GOT3 (cell line): ENCODE measurements at places on chromosomes 1 and 21.

- DNase-seq = no peak
These were observed 1.7 kb downstream of the ETS2 start for GRCh38 chr21:38807441-38807871.

DNA sequence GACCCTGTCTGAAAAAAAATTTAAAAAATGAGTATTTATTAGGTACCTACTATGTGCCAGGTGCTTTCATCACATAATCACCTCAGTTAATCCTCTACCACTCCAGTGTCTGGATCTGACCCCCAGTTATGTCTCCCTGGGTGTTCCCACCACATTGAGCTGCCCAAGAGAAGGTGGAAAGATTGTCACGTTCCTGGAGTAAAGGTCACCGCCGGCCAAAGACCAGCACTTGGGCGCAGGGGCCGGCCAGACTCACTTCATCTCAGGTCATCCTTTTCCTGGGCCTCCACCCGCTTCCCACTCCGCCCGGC is 714 bp downstream of the PYCR2 start:
- DNase-seq = no peak

DNA sequence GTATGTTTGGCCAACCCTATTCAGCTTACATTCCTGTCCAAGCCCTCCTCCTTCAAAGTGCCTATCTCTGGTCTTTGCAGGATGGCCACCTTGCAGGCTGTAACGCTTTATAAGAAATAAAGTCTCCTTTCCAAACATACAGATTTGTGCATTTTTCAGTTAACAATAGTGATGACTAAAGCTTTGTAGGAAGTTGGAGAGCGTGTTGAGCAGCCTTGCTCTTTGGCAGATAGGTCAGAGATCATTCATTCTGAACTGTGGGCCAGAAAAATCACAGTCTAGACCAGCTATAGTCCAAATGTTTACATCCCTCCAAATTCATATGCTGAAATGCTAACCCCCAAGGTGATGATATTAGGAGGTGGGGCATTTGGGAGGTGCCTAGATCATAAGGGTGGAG is 34.0 kb upstream of the FAM89A start:
- no peak for DNase-seq

DNA sequence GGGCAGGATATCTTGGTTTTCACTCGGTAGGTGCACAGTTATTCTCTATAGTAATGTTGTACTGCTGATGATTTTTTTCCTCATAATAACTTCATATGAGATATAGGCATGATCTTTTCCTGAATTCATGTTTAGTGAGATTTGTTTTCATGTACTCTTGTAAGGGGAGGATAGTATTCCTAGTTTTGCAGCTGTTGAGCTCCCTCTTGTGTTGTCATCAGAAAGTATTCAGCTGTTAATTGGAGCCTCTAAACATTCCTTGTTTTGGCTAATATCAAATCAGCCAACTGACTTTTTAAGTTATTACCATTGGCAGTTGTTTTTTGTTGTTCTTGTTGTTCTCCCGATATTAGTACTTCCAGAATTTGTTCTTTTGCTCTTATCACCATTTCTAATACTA is 24.4 kb downstream of the OR10R2 start:
- DNase-seq = no peak

DNA sequence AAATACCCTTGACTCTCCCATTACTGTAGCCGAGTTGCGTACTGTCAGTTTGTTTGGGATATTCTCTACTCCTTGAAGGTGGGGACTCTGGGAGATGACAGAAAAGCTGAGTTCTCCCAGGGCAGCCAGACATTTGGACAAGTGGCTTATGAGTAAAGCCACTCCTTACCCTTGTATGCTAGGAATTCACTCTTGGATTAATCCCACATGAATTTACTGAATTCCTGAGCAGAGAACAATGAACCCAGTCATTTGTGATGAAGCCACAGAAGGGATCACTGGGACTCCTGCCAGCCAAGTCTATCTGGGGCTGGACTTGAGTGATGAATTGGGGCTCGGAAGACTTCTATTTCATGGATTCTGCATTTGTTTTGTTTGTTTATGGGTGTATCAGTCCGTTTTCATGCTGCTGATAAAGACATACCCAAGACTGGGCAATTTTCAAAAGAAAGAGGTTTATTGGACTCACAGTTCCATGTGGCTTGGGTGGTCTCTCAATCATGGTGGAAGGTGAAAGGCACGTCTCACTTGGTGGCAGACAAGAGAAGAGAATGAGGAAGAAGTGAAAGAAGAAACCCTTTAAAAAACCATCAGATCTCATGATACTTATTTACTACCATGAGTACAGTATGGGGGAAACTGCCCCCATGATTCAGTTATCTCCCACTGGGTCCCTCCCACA is 25.1 kb downstream of the C1orf116 start:
- DNase-seq = no peak

- DNase-seq = no peak
These were observed 219.4 kb downstream of the TTLL7 start for GRCh38 chr1:83779565-83779964.

DNA sequence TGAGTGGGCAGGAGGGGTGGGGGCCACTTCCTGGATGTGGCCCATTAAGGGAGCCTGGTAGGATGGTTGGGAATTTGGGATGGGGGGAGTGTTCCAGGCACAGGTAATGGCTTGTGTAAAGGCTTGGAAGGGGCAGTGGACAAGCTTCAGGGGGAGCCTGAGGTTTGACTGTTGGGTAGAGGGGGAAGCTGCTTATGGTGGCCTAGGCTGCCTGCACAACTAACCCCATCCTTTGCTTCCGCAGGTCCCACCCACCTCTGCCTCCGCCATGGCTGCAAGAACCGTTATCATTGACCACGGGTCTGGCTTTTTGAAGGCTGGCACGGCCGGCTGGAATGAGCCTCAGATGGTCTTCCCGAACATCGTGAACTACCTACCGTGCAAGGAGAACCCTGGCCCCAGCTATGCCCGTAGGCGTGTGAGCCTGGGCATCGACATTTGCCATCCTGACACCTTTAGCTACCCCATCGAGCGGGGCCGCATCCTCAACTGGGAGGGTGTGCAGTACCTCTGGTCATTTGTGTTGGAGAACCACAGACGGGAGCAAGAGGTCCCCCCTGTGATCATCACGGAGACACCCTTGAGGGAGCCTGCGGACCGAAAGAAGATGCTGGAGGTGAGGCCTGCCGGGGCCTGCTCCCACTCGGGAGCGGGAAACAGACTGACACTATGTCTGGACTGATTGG is 67.8 kb downstream of the ACTL8 start:
- no peak for DNase-seq

GRCh38 chr1:220717800-220718640 is 27.9 kb downstream of the C1orf115 start:
- DNase-seq = no peak

GRCh38 chr1:54570161-54570560 is 22.1 kb downstream of the ACOT11 start:
- DNase-seq = no peak

DNA sequence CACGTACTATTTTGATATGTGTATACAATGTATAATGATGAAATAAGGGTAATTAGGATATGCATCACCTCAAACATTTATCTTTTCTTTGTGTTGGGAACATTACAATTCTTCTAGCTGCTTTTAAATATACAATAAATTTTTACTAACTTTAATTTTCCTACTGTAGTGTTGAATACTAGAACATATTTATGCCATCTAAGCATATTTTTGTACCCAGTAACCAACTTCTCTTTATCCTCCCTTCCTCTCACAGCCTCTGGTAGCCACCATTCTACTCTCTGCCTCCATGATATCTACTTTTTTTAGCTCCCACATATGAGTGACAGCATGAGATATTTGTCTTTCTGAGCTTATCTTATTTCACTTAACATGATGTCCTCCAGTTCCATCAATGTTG is 468.0 kb downstream of the COL11A1 start:
- DNase-seq = no peak

- DNase-seq = no peak
These were observed at the start of gene PTPRF for GRCh38 chr1:43530483-43531106. TSS of gene PTPRF (plus strand) at chr1:43530883. CDS start at chr1:43545076, 14,193 bp downstream.

DNA sequence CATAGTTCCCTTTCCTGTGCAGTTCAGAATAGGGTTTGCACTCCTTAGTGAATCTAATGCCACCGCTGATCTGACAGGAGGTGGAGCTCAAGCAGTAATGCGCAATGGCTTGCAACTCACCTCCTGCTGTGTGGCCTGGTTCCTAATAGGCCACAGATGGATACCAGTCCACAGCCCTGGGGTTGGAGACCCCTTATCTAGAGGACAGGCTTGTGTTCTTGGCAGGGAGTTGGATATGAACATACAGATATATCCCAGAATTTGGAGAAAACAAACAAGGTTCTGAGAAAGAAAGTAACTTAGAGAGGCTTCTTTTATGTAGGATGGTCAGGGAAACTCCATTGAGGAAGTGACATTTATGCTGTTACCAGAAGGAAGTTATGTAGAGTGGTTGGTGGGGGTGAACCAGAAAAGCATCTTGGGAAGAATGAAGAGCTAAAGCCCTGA is 5.1 kb upstream of the PTPRC start:
- DNase-seq = no peak

DNA sequence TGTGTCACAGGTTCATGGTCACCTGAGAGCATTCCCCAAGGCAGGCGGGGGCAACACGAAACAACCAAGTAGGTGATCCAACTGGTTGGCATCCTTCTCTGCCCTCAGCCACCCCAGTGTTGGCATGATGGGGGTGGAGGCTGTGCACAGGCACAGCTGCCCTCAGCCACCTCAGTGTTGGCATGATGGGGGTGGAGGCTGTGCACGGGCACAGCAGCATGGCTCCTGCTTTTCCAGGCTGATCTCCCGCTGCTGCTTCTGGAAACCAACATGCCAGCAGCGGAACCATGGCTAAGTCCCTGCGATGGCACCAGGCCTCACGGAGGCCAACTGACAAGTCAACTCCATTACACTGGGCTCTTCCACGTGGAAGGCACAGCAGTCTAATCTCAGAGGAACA is 447.8 kb downstream of the PTPRU start:
- DNase-seq = no peak

- DNase-seq = no peak
These were observed 429.6 kb downstream of the USP25 start for GRCh38 chr21:16159213-16159970.

GRCh38 chr1:117584181-117584580 is 21.7 kb upstream of the TENT5C start:
- no peak for DNase-seq

GRCh38 chr21:17513214-17514123 is 626 bp downstream of the CXADR start:
- DNase-seq = no peak

- no peak for DNase-seq
These were observed 138.6 kb downstream of the SYT14 start for GRCh38 chr1:210076620-210077019.

GRCh38 chr1:208149776-208150514 is 94.2 kb downstream of the PLXNA2 start:
- DNase-seq = no peak

DNA sequence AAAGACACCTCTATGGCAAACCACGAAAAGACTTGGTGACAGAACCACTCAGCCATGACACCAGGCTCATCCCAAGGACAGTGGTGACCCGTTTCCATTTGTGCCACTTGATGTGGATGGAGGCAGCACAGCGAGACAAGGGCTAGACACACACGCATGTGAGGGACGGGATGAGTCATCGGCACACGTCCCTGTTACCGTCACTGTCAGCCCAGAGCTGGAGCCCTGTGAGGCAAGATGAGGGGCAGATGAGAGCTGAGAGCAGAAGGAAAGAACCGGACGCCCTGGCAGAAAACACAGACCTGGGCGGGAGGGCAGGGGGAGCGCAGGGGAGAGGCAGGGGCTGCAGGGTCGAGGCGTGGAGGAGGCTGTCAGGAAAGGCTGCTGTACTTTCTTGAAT is 57.8 kb downstream of the SIK1 start:
- DNase-seq = no peak

DNA sequence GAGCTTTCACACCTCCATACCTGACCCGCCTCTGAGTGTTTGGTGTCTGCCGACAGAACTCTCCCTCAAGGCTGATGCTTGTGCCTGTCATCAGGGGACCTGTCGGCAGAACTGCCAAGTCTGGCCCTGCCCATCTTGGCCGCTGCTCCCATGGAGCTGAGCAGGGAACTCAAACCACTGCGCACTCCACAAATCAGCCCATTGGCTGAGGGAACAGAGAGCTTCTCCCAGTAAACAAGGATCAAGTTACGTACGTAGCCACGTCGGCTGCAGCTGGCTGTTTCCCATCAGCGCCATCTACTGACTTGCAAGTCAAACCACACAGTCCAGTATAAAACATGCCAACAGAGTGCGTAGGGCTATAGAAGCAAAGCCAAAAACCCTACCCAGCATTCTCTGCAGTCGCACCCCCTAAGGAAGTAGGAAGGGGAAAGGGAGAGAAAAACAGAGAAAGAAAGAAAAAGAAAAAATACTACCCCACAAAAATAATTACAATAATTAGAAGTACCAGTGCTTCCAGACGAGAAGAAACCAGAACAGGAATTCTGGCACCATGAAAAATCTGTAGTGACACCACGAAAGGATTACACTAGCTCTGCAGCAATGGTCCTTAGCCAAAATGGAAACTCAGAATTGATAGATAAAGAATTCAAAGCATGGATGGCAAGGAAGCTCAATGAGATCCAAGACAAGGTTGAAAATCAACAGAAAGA is 13.1 kb downstream of the KRTAP13-1 start:
- DNase-seq = no peak

DNA sequence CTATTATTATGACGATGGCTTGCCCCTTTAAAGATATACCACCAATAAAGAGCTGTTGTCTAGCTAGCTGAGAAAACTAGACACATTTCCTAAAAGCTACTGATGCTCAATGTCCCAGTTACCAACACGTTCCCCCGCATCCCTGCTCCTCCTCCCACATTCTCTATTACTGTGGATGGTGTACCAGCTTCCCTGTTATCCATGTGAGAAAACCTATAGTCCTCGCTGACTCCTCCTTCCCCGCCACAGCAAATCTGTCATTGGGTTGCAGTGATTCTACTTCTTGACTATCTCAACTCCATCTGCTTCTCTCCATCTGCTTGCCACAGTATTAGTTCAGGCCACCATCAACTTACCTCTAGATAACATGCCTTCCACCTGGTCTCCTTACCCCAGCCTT is 337.5 kb downstream of the KCNH1 start:
- no peak for DNase-seq

DNA sequence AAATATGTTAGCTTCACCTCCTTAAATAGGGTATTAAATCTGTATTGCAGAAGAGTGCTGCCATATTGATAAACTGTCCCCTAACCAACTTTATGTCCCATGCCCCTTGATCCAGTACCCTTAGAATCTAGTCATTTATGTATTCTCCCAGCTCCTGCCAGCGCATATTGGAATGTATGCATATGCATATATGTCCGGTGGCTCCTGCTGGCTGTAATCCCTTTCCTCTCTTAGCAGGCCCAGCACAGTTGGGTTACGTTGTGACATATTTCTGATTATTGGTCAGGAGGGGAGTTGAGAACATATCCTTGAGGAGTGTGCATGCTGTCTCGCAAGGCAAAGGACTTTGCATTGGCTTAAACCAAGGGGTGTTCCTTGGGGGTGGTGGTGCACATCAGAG is 29.2 kb upstream of the CREG1 start:
- no peak for DNase-seq

- no peak for DNase-seq
These were observed 115.7 kb downstream of the MATN1 start for GRCh38 chr1:30607723-30608122.

GRCh38 chr1:108598340-108598739 is 38.4 kb downstream of the EEIG2 start:
- no peak for DNase-seq

- no peak for DNase-seq
These were observed 304.0 kb downstream of the RRAGC start for GRCh38 chr1:38555594-38555993.

GRCh38 chr1:180598333-180598974 is 33.4 kb upstream of the XPR1 start:
- no peak for DNase-seq
